IPS DF 19.7 (cell line): ENCODE measurements at places on chromosomes 16 and 17.

DNA sequence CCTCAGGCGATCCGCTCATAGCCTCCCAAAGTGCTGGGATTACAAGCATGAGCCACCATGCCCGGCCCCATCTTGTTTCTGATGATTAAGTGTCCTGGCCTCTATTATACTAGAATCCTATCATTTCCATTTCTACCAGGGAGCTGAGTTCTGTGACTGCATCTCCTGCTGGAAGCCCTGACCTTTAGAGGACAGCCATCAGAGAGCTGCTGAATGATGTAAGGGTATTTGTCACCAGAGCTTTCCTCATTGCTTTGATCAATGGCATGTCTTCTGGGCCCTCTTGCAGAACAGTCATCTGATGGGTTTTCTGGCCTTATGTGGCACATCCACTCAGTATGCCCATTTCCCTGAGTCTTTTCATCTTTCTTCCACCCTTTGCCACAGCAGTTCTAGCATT, 39.9 kb downstream of the PSMD12 start:
- DNase-seq, result no peak

GRCh38 chr16:83887080-83887479, 11.8 kb upstream of the MLYCD start:
- no peak for DNase-seq

DNA sequence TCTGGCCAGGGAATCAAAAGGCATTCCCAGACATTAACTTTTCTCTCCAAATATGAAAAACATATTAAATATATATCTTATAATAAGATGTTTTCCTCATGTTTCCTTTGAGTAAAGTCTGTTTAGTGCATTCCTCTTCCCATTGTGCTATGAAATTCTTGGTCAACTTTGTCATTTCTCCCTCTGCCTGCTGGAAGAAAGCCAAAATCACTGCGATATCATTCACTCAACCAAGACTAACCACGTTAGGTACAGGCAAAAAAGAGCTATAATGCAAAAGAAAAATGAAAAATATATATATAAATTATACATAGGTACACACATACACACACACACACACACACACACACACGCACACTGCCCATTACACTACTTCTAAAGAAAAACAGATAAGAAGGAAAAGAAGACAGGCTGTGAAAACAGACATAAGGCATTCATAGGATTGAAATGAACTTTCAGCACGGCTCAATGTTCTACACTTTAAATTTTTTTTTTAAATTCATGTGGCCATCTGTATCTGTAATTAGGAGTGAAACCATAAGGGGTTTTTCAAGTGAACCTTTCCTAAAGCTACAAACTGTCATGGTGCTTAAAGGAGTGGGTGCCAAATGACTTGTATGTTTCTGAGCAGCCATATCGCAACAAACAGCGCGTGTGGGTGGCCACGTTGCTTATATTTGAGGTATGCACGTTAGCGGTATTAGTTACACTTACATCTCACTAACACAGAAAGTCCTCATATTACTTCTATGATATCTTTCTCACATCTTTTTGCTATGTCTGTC, 71.6 kb upstream of the PSMD7 start:
- DNase-seq, result no peak

DNA sequence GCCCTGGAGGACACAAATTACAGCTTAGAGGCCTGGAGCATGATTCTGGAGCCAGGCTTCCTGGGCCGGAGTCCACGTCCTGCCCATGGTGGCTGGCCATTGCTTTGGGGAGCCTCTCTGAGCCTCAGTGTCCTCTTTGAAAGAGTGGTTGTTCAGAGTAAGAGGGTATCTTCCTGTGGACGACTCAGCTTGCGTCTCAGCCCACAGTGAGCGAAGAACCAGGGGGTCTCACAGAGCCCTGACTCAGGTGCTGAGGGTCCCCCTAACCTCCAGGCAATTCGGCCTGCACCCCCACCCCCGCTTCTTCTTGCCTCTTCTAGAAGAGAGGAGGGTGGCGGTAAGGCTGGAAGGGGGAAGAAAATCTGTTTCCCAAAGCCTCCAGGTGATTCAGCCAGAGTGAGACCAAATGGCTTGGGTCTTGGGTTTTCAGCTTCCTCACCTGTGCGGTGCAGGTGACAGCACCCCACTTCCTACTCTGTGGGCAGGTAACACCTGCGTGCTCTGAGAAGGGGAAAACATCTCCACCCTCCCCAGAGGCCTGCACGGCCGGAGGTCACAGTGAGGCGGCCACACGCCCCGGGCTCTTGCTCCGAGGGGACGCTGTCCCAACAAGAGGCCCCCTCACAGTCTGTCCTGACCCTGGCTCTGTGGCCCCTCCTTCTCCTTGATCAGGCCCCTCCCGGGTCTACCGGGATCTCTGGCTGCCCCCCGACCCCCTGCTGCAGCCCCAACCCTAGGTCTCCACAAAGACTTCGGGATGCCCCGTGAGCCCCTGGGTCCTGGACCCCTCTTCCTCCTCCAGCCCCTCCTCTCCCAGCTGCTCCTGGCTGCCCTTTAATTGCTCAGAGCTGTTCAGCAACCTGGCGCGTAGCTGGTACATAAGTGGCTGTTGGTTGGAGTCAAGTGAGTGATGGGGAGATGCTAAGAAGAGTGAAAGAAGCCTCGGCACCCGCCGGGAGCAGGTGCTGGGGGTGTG, 119.2 kb downstream of the METRNL start:
- DNase-seq, result no peak

DNA sequence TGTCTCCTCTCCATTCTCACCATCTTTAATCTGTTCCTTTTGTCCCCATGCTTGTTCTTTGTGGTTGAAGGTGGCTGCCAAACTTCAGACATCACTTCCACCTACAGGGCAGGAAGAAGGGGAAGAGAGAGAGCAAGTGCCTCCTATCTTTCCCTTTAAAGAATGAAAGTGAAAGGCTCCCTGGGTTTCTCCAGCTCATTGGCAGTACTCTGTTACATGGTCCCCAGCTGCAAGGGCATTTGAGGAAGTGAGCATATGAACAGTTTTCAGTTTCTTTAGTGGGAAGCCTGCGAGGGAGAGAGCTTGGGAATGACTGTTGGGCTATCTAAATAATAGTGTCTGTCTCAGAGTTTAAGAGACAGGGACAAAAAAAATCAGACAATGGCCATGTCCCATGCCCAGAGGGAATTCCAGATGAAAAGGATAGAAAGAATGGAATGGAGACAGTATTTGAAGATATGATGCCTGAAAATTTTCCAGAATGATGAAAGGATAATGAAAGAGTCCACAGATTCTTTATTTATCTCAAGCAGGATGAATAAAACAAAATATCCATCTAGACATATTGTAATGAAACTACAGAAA, 159.9 kb downstream of the LGALS9B start:
- DNase-seq, result no peak

DNA sequence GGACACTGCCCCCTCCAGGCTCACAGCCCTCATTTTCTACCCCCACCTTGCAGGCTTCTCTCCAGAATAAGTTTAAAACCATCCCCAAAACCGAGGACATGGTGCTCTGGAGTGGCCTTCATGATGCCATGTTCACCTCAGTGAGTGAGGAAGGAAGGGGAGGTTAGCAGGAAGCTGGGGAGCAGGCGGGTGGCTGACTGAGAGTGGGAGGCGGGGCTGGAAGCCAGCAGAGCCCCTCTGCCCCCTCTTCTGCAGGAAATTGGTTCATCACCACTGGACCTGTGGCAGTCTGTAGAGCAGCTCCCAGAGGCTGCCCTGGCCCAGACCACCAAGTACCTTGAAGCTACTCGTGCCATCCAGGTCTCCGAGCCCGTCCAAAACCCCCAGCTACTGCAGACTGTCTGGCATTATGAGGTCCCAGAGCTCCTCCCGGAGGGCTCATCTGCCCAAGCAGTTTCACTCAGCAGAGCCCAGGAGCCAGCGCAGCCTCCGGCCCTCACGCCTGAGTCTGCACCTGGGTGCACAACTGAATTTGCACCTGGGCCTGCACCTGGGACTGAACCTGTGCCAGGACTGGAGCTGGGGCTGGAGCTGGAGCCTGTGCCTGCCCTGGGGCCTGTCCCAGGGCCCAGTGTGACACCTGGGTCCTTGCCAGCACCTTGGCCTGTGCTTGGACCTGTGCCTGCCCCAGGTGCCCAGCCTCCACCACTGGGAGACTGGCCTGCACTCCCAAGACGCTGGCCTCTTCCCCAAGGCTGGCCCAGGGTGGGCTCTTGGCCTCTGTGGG, 19.0 kb downstream of the C16orf96 start:
- DNase-seq, result no peak
